NCI-H2081 treated with DMSO at 0.1 percent for 48 hours (cell line): ENCODE measurements at places on chromosomes 3 and 15.

DNA sequence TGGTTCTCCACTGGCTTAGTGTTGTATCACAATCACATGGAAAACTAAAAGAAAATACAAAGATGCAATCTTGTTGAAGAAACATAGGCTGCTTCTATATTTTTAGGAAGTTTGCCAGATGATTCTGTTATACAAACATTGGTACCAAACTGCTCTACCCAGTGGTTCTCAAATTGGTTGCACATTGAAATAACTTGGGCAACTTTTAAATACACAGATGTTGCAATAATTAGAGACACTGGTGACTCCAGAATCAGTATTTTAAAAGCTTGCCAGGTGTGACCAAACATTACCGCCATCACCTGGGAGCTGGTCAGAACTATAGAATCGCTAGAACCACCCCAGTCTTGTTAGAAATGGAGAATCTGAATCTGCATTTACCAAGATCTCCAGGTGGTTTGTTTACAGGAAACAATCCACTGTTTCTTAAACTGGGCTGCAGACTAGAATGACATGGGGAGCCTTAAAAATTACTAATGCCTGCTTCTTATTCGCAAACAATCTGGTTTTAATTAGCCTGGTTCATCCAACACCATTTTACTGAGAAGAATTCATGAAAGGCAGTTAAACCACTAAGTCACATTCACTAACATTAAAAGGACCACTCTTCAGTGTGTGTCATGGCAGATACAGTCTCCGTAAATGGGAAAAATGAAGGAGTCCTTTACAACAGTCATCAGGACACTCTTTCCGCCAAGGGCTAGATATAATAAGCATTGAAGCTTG, 76.5 kb downstream of the ACAP2 start:
- DNase-seq, result no peak

- no peak for DNase-seq
Measured at GRCh38 chr3:32632533-32633265, 52.3 kb upstream of the CNOT10 start.

GRCh38 chr15:91473894-91474545, 374.0 kb downstream of the SV2B start:
- no peak for DNase-seq

DNA sequence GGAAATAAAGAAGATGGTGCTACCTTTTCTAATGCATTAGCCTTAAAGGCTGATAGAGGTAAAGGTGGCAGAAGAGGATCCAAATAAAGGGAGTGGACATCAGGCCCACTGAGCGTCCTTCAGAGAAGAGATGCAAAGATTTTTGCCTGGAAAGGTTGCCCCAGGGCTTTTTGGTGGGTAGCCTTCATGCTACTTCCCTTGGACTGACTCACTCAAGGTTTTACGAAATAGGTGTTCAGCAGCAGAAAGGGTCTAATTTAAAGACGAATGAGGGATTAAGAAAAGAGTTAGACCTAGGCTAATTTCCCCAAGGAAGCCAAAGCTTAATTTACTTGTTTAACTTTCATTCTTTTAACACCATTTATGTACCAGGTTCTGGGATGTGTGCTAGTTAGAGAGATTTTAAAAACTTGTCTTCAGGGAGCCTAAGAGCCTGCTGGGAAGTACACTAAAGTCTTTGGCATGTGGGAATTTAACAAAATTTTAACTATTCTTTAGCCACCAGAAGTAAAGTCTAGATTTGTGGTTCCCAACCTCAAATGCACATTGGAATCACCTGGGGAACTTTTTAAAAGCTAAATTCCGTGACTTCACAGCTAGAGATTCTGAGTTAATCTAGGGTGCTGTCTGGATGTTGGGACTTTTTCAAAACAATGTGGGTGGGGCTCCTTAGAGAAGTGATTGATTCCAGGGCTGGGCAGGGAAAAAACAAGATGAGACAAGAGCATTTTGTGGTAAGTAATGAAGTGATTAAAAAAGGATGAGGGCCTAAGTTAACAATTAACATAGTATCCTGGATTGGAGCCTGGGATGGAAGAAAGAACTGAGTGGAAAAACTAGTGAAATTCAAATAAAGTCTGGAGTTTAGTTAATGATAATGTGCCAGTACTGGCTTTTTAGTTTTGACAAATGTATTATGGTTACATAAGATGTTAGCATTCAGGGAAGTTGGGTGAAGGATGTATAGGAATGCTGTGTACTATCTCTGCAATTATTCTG, 3.4 kb downstream of the IL20RB start:
- no peak for DNase-seq

GRCh38 chr3:37974121-37975083, 16.2 kb upstream of the VILL start:
- DNase-seq, result no peak

DNA sequence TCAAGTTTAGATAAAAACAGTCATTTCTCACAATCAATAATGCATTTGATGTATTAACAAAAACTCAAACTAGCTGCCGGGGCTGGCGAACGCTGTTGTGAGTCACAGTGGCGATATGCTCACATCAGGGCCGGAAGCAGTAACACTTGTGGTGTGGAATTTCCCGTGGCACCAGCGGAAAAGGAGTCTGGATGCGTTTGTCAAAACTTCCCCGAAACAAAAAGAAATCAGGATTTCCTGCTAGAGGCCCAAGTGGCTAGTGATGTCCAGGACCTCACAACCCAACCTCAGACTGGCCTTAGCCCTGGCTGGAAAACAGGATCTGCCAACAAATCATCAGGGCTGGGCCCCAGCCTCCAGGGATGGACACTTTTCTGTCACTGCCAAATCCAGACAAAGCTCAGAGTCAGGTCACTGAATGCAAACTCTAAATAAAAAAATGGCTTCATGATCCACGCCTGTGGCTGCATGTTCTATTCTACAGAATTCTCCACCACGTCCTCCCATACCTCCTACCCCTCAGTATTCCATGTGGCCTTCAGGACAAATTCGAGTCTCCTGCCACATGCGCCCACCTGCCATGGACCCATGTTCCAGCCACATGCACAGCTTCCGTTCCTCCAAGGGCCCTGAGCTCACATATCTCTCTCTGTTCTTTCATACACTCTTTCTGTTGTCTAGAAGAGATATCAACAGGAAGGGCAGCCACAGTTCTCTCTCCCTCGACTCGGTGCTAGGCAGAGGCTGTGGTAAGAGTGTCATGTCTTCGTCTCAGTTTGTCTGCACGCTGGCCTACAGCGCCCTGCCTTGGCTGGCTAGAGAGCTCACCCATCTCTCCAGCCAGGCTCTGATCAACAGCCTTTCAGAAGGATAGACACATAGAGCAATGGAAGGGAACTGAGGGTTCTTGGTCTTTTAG, 35.4 kb downstream of the EHD4 start:
- no peak for DNase-seq

- DNase-seq, result no peak
Measured at GRCh38 chr3:100063929-100064461, 50.3 kb downstream of the FILIP1L start.

DNA sequence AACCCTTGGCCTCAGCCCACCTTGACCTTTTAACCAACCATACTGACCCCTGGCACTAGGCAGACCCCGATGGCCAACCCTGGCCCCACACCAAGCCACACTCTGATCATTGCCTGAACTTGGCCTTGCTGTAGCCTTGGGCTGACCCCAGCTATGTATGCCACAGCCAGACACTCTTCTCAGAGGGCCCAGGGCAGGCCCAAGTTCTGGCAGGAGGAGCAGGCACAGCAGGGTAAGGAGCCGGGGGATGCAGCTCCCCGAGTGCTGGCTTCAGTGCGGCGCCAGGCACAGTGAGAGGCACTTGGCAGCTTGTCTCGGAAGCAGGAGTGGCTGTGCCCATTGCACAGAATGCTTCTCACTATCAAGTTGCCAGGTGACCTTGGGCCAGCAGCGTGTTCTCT, 22.3 kb downstream of the PRR20G start:
- DNase-seq, result no peak

- DNase-seq, result no peak
Measured at GRCh38 chr3:141858312-141858711, 18.1 kb upstream of the ATP1B3 start.

- DNase-seq, result no peak
Measured at GRCh38 chr3:105957722-105958121, 88.9 kb upstream of the CBLB start.

GRCh38 chr3:32815841-32816438, 1.9 kb upstream of the TRIM71 start:
- no peak for DNase-seq

GRCh38 chr15:45378913-45379262, 544 bp upstream of the GATM start:
- DNase-seq, result no peak

GRCh38 chr3:154496978-154497377, 67.0 kb upstream of the GPR149 start:
- DNase-seq, result no peak

GRCh38 chr3:71562938-71563337, 20.6 kb downstream of the FOXP1 start:
- no peak for DNase-seq

GRCh38 chr3:151062611-151063010, 22.9 kb upstream of the MED12L start:
- no peak for DNase-seq

- DNase-seq, result no peak
Measured at GRCh38 chr3:62604751-62605351, 231.5 kb upstream of the FEZF2 start.

DNA sequence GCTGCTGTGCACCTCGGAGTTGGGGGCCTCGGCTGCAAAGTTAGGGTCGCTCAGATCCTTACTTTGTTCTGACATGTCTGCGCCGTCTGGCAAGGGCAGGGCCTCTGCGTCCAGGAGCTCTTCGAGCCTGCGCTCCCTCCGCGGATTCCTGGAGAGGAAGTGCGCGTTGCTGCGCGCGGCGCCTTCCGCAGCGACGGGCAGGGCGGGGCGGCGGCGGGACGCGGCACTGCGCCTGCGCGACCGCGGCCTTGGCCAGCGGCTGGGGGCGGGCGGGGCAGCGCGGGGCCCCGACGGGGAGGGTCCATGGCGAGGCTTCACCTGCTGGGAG, at the start of gene NDN:
NDN (minus strand) TSS at position 163 of the 328 bp plus-strand sequence; CDS start at position 75, 88 bp downstream.
- no peak for DNase-seq

DNA sequence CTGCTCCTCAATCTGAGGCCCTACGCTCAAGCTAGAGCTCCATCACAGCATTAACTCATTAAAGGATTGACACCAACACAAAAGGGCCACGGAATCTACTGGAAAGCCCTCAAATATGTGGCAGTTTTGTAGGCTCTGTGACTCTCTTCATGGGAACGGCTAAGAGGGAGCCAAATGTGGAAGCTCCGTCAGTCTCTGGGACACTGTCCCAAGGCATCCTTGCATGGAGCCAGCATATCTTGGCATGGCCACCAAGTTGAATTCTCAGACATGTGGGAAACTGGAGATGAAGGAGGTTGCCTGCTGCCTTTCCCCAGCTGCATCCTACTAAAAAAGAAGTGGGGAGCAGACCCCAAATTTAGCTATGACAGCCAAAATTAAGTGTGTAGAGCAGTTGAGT, 296.9 kb downstream of the NTRK3 start:
- DNase-seq, result no peak

DNA sequence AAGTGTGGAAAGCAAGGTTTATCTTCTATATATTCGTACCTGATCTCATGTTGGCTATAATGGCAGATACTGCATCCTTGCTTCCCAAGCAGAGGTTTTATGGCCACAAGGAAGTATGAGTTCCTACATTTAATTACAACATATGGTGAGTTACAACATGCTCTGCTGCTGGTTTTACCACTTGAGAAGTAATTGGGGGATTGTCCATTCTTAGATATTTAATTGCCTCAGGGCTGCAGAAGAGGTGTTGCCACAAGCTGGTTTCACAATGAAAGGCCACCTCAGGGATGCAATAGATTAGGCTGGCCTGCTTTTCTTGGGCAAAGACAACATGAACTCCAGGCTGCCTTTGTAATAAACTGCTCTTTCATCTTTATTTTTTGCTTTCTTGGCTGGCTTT, 48.6 kb downstream of the RAP2B start:
- DNase-seq, result no peak

- DNase-seq, result no peak
Measured at GRCh38 chr3:53145713-53146080, 15.3 kb upstream of the PRKCD start.

GRCh38 chr3:159499031-159499793, 489.4 kb upstream of the IL12A start:
- no peak for DNase-seq

DNA sequence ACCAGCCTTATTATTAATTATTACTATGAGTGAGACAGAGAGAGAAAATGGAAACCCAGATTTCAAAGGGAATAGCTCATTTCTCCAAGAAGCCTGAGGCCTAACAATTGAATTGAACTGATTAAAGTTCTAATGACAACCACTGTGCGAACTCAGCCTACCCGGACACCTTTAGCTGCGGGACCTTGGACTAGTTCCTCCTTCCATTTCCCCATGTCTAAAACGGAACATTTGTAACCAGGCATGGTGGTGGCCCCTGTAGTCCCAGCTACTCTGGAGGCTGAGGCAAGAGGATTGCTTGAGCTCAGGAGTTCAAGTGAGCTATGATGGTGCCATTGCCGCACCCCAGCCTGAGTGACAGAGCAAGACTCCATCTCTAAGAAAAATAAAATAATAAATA, 16.4 kb upstream of the RTP2 start:
- no peak for DNase-seq
